ENCODE measurements at places on chromosomes 4 and X. TPM values are rescaled to one million over a fixed set of nuclear protein-coding genes. Genes with fewer than 3 reads are reported as not detected.

BTC gene
- not detected for total RNA-seq

DNA sequence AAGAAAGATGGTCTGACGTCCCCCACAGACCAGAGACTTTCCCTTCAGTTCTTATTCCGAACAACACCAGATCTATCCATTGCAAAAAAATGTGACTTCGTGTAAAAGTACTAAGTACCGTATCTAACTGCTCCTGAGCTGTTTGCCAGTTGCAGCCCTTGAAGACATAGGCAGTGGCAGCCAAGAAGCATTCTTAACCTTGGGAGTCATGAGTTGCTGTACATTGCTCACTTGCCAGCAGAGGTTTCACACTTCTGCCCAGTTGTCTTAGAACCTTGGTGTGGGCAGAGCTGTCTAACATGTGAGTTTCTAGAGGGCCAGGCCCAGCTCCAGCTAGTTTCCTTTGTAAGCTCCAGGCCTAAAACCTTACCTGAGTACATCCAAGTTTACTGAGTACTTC is 10.5 kb upstream of the CHRDL1 start:
- DNase-seq = no peak
- no peak overlapping the region for H3K27ac ChIP-seq
- H3K36me3 ChIP-seq = no peaks in the 10 kb centered on the region
- H3K27me3 ChIP-seq = no peaks in the 10 kb centered on the region
- H3K4me3 ChIP-seq = no peak overlapping the region

- no peak for DNase-seq
- H3K36me3 ChIP-seq = no peaks in the 10 kb centered on the region
- no peak overlapping the region for H3K4me3 ChIP-seq
- H3K4me1 ChIP-seq = no peaks in the 10 kb centered on the region
- H3K27me3 ChIP-seq = no peaks in the 10 kb centered on the region
Observed at GRCh38 chr4:175787546-175787945, 24.5 kb downstream of the GPM6A start.

ASMT gene
- total RNA-seq = not detected

DNA sequence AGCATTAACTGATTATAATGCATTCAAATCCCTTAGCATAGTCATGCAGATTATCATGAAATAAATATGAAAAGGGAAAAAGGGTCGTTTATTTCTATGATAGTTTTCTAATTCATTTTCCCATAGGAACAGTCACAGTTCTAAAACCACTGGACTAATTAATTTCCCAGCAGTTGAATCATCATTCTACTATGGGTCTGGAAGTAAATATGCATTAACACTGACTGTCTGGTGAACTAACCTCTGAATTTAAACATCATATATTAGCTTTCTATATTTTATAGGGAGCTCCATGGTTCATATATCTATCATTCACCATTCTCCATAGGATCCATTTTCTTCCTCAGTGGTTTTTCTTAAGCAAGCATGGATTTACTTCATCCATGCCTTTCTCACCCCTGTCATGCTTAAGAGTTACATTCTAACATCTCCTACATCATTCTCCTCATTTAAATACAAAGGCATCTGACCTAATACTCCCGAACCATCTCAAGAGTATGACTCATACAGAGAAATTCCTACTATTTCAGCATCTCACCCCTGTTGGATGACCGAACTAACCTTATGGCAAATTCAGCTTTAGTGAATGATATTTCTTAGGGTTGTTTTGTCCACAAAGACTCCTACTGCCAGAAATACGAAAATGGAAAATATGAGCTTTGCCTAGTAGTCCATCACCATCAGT is 198.7 kb upstream of the ADAMTS3 start:
- H3K27ac ChIP-seq = no peak overlapping the region
- no peak overlapping the region for H3K4me3 ChIP-seq
- H3K36me3 ChIP-seq = no peaks in the 10 kb centered on the region
- no peak for DNase-seq
- no peaks in the 10 kb centered on the region for H3K27me3 ChIP-seq

DNA sequence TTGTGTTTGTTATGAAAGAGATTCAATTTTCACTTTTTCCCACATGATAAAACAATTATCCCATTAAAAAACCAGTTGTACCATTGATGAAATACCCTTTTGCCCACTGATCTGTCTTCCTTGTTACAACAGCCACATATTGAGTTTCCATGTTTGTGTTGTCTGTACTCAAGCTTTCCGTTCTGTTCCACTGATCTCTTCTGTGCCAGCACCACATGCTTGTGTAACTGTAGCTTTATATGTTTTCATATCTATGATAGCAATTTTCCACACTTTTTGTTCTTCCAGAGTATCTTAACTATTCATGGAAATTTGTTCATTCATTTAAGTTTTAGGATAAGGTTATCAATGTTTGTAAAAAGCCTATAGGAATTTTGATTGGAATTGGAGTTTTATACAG is 24.3 kb upstream of the RELL1 start:
- H3K4me3 ChIP-seq = no peak overlapping the region
- H3K27me3 ChIP-seq = peaks cover 28% of the 10 kb centered on the region
- no peaks in the 10 kb centered on the region for H3K4me1 ChIP-seq
- no peak for DNase-seq
- H3K36me3 ChIP-seq = no peaks in the 10 kb centered on the region
- H3K27ac ChIP-seq = no peak overlapping the region

DNA sequence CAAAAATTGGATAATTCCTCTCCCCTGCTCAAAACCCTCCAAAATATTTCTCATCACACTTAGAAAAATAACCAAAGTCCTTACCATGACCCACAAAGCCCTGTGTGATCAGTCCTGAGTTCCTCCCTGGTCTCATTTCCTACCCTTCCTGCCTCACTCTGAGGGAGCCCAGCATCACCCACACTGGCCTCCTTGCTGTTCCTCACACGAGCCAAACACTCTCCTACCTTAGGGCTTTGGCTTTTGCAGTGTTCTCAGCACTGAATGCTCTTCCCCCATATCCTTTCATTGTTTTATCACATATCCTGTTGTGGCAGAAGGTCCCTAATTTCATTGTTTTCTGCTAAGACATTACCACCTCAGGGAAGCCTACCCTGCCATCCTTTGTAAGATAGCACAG is 12.2 kb downstream of the MGAT4D start:
- peaks cover 8% of the 10 kb centered on the region for H3K27me3 ChIP-seq
- no peaks in the 10 kb centered on the region for H3K4me1 ChIP-seq
- no peak for DNase-seq
- H3K4me3 ChIP-seq = no peak overlapping the region
- no peaks in the 10 kb centered on the region for H3K36me3 ChIP-seq

DNA sequence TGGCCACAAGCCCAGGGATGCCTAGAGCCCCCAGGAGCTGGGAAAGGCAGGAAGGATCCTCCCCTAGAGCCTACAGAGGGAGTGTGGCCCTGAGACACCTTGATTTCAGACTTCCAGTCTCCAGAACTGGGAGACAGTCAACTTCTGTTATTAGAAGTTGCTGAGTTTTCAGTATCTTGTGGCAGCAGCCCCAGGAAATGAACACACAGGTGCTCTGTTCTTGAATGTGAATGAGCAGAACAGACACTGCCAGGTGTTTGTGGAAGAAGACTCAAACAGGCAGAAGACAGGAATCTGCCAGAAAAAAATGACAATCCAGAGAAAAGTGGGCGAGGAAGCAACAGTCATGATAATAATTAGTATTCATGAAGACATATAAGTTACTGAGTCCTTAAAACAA is 64.5 kb upstream of the STS start:
- H3K4me3 ChIP-seq = peak overlapping the region; percentile 56
- H3K27me3 ChIP-seq = peaks cover 5% of the 10 kb centered on the region
- peaks cover 24% of the 10 kb centered on the region for H3K4me1 ChIP-seq
- no peak for DNase-seq

DNA sequence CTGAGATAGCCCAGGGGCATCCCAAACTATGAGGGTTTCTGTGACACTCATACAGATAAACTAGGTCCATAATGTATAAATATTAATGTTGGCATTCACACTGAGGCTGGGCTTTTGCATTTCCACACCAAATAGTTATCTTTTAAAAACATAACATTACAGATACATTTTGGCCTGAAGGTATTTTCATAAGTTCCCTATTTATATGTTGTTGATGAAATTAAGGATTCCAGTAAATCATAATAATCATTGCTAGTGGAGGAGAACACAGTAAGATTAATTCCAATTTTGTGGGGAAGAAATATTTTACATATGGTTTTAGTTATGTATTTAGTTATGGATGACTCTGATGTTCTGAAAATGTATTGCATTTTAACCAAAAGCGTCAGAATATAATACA is 479.6 kb downstream of the CCSER1 start:
- no peak for DNase-seq
- no peaks in the 10 kb centered on the region for H3K27me3 ChIP-seq
- no peak overlapping the region for H3K4me3 ChIP-seq
- no peaks in the 10 kb centered on the region for H3K4me1 ChIP-seq

GRCh38 chr4:76694056-76694455 is 203.9 kb downstream of the SOWAHB start:
- peaks cover 49% of the 10 kb centered on the region for H3K27me3 ChIP-seq
- no peak overlapping the region for H3K4me3 ChIP-seq
- no peak for DNase-seq
- H3K27ac ChIP-seq = no peak overlapping the region
- H3K4me1 ChIP-seq = peaks cover 16% of the 10 kb centered on the region
- H3K36me3 ChIP-seq = no peaks in the 10 kb centered on the region

- peaks cover 13% of the 10 kb centered on the region for H3K36me3 ChIP-seq
- H3K4me3 ChIP-seq = no peak overlapping the region
- H3K27me3 ChIP-seq = no peaks in the 10 kb centered on the region
- peaks cover 18% of the 10 kb centered on the region for H3K4me1 ChIP-seq
- DNase-seq = no peak
- H3K27ac ChIP-seq = no peak overlapping the region
Observed at GRCh38 chr4:152848508-152848907, 68.8 kb downstream of the ARFIP1 start.

All from activated CD4-positive, alpha-beta T cell treated with anti-CD3 and anti-CD28 coated beads, Interleukin-2, amount 10 ng/mL, durations not matched to agents 24 days and 14 days (primary cell).